Amygdala (tissue), 56 donors: ENCODE measurements at places on chromosomes 7 and 10.

DNA sequence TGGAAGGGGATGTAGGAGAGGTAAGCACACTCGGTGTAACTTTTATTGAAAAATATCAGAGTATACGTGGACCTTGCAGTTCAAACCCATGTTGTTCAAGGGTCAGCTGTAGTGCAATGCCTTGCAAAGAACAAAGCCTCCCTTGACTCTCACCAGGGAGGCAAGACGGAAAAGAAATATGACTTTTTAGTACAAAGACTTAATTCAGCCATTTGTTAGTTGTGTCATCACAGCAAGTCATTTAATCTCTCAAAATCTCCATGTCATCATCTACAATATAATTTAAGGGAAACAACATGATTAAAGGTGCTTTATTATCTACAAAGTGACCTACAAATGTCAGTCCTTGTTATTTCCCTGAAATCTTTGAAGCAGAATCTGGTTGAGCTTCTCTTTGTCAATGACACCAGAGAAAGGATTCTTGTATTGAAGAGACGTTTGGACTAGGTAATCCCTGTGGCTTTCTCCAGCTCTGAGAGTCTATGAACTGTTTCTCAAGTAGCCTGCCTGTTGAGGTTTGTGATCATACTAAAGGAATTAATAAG is 502.8 kb downstream of the REEP3 start:
- DNase-seq: no peak

DNA sequence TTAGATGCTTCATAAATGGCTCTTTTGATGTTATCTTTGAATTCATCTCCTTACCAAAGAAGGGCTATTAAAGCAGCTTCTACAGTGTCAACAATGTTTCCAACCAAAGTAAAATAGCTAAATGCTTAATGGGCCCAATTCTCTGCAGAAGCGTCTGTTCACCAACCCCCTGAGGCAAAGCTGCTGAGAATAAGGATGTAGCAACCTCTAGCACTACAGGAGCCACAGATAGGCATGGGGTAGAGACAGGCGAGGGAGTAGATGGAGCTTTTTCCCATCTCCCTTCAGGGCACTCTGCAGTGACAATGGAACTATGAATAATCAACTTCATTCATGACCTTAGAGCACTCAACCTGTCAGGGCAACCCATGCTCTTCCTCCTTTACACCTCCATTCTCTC is 134.1 kb downstream of the FZD1 start:
- no peak for DNase-seq

- DNase-seq: no peak
Observed at GRCh38 chr10:30114401-30114800, 55.0 kb upstream of the JCAD start.

- DNase-seq: no peak
Observed at GRCh38 chr7:88322151-88322550, 15.5 kb upstream of the STEAP4 start.

DNA sequence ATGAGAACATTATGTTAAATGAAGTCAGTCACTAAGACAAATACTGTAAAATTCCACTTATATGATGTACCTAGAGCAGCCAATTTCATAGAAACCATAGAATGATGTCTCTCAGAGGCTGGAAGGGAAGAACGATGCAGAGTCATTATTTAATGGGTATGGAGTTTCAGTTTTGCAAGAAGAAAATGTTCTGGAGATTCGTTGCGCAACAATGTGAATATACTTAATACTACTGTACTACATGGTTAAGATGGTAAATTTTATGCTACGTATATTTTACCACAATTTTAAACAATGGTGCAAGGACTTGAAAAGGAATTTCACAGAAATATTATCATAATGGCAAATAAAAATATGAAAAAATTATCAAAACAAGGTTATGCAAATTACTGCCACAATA is 972.6 kb downstream of the KCNMA1 start:
- no peak for DNase-seq

- no peak for DNase-seq
Observed at GRCh38 chr10:132609211-132609610, 71.6 kb downstream of the INPP5A start.

DNA sequence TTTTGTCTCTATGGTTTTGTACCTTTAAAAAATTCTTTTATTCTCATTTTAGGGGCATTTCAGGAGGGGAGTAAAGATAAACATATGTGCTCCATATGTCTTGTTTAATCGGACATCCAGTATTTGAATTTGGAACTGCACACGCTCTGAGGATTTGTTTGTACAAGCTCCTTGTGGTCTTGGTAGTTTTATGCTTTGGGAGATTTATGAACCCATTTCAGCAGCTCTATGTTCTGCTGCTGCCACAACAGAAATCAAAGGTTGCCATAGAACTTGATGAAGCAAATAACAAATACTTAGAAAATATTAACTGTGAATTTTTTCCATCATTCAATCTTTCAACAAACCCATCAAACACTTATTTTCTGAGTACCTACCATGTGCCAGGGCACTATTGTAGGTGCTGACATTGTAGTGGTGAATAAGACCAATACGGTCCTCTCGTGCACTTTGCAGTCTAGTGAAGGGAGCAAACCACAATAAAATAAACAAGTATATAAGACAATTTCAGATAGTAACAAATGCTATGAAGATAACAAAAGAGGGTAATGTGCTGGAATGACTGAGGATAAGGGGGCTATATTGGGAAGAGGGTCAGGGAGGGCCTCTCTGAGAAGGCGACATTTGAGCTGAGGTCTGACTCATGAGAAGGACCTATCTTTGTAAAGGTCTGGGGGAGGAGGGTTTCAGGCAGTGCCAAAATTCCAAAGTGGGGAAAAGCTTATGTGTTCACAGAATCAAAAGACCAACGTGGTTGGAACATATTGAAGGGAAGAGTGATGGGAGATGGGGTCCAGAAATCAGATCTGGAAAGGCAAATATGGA is 30.4 kb downstream of the MYPN start:
- DNase-seq: no peak

DNA sequence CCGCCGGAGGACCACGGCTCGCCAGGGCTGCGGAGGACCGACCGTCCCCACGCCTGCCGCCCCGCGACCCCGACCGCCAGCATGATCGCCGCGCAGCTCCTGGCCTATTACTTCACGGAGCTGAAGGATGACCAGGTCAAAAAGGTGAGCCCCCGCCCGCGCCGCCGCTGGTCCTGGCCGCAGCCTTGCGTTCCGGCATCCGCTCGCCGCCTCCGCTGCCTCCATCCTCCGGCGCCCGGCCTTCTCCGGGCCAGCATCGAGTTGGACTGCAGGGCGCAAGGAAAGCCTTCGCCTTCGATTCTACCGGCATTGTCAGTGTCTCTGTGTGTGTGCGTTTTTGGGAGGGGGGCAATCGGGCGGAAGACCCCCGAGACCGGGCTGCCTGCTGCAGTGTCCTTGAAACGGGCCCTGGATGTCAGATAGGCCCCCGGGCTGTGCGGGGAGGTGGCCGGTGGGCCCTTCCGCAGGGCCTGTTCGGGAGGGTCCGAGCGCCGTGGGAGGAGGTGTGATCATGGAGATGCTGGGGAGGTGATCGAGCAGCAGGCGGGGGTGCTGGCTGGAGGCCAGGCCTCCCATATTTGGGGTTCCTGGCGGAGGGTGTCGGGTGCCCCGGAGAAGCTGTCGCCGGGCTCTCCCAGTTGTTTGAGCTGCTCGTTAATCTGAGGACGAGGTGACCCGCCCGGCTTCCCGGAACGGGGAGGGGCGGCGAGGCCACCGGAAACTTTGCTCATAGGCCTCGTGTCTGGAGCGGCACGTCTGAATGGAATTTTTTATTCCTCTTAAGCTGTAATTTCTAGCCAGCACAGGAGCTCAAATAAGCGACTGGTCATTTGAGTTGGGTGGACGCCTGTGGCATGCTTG is 40.8 kb downstream of the HK1 start:
- no peak for DNase-seq

- DNase-seq: no peak
Observed at GRCh38 chr7:5139998-5140397, 50.0 kb upstream of the WIPI2 start.

- DNase-seq: no peak
Observed at GRCh38 chr10:48894911-48895802, 44.5 kb downstream of the LRRC18 start.

GRCh38 chr7:30714129-30714528 is 31.9 kb upstream of the CRHR2 start:
- DNase-seq: no peak

DNA sequence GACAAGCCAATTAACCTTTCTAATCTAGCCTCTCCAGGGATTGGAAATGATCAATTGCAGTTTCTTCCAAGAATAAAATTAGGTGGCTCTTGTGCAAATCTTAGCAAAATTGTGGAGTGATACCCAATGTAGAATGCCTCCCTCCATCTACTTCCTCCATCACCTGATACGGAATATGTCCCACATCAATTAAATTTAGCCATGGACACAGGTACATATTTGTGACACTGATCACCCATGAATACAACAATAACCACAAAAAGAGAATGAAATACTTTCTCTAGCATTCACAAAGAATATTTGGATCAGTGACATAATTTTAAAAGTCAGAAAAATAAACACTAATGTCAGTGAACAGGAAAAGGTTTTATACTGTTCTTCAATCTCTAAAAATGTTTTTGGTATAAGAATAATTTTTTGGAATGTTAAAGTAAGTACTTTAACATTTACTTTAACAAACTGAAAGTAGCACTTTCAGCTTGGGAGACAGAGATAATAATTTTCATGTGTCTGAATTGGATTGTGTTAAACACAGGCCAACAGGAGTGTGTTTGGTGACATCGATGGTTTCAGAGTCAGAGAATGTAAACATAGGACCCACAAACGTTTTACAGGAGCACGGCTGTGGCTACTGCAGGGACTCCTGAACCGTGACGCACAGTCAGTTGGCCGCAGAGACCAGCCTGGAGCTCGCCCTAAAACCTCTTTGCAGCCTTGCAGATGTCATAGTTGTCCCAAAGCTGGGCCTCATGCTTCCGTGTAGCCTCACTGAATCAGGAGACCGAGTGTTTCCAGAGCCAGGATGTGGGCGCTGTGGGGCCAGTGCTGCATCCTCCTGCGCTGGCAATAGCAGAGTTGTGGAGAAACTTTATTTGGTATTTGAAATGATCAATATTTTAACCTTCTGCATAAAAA is 7.2 kb downstream of the RBM20 start:
- no peak for DNase-seq

- no peak for DNase-seq
Observed at GRCh38 chr7:133401225-133401624, 148.3 kb downstream of the EXOC4 start.

- no peak for DNase-seq
Observed at GRCh38 chr10:971150-971542, 17.1 kb upstream of the GTPBP4 start.

DNA sequence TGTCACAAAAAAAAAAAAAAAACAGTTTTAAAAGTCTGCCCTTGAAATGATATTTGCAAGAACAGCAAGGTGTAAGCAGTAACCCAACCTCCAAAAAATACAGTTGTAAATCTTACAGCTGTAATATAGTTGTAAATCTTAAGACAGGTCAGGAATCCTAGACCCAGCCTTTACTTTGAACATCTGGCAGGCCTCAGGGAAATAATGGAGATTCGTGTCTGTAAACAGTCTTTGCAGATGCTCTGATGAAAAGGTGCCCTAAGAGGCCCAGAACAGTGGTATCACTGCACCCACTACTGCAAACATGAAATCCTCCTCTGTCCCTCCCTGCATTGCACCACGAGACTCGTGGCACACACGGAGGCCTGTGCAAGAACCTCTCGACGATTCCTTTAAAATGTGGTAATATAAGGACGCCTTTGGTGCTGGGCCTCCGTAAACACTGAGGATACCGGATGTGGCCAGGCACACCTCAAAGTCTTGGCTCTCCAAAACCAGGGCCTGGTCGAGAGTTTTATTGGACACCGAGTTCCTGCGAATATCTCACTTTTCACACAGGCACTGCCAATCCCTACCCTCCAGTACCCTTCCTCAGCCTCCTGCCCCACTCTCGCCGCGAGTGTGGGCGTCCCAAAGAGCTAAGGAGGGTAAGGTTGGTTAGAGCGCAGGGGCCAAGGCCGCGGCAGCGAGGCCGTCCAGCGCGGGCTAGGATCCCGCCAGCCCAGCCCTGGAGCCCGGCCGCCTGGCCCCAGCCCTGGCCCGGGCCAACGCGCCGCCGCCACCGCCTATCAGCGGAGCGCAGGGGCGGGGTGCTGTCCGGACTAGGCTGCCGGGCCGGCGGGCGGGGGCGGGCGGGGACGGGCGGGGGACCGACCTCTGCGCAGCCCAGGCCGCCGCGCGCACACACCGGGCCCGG is at the start of gene REEP3:
TSS of gene REEP3 (plus strand) at position 902 of the 916 bp plus-strand sequence. CDS start 145 bp downstream, outside the sequence.
- DNase-seq: no peak

DNA sequence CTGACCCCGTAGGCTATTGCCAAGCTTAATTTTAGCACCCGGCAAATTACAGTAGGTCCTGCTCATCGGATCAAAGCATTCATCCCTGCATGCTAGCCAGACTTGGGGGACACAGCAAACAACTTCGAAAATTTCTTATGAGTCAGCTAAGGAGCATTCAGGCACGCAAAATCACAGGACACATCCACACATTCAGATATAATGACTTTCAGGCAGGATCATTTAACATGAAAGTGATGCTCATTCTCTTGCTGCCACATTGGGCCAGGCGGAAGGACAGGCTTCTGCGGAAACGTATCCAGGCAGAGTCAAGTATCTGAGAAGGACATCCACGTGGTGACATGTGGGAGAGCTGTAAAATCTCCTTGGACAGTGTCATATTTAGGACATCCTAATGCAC is 474.0 kb upstream of the NRP1 start:
- no peak for DNase-seq

- no peak for DNase-seq
Observed at GRCh38 chr10:71124921-71125748, 87.2 kb upstream of the UNC5B start.

- no peak for DNase-seq
Observed at GRCh38 chr10:27826369-27826768, 80.8 kb upstream of the MKX start.

DNA sequence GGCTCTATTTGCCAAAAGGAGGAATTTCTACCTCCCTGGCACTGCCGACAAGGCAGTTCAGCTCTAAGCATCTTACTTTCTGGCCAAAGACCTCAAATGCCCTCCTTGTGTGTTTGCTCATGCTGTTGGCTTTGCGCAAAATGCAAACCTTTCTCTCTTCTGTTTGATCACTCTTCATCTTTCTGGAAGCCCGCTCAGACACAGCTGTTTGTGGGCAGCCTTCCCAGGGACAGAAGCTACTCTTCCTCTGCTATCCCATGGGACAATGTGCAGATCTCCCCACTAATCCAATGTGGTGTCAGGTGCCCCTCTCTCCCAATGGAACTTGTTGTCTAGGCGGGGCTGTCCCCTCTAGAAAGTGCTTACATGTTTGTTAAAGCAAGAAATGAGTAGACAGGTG is 278.7 kb downstream of the CCSER2 start:
- DNase-seq: no peak
